Skeletal muscle tissue (tissue), 5 donors: ENCODE measurements at places on chromosomes 16 and 17. TPM values are rescaled to one million over a fixed set of nuclear protein-coding genes. Genes with fewer than 3 reads are reported as not detected.

Gene YBX2
- 0.52 TPM for total RNA-seq

Gene PIK3R5
- total RNA-seq = 2.1 TPM

Gene KRT33B
- not detected for total RNA-seq

Gene POLG2
- 13.0 TPM for total RNA-seq
